ENCODE measurements at places on chromosomes 5 and 9.
A peak's percentile ranks its signal among the peaks of the same experiment; 100 is the strongest.

DNA sequence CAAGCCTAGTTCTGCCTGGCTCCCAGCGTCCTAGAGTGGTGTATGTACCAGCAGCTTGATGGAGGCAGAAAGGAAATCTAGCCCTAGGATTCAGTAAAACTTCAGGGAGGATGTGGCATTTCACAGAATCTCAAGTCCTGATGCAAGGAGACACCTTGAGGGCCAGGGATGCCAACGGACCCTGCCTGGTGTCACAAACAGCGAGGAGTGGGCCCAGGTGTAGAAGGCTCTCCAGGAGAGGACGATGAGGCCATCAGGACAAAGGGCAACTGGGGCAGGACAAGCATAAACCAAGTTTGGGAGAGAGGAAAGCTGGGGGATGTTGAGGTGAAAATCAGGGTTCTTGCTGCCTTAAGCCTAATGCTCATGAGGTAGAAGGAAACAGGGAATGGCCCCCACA is 82.1 kb upstream of the SLC25A51 start:
- no peak for DNase-seq

DNA sequence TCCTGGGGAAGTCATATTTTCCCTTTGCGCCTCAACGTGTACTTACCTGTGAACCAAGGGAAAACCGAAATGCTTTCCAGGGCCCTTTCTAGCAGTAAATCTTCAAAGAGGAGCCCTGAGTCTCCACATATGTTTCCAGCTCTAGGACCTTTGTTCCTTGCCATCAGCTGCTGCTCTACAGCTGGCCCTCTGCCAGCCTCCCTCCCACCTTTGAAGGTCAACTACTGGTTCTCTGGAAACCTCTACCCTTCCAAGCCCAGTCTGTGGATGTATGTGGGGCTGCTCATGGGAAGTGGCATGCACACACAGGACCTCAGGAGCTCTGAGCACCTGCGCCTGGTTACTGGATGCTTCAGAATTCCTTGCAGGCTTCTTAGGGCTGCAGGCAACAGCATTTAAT is 117.2 kb downstream of the PSD2 start:
- DNase-seq, result no peak

DNA sequence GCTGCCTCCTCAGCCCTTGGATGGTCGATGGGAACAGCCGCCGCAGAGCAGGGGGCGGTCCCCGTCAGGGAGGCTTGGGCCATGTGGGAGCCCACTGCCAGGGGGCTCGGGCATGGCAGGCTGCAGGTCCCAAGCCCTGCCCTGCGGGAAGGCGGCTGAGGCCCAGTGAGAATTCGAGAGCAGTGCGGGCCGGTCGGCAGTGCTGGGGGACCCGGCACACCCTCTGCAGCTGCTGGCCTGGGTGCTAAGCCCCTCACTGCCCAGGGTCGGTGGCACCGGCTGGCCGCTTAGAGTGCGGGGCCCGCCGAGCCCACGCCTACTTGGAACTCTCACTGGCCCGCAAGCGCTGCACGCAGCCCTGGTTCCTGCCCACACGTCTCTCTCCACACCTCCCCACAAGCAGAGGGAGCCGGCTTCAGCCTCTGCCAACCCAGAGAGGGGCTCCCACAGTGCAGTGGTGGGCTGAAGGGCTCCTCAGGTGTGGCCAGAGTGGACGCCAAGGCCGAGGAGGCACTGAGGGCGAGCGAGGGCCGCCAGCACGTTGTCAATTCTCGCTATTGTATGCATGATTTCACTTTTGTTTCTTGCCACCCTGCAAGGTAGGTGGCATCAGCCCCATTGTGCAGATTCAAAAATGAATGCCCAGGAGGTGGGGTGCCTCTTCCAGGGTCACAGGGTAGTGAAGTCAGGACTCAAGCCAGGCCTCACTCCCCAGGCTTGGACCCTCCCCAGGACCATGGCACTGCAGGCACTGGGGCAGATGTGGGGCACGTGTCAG is 48.6 kb downstream of the COL15A1 start:
- DNase-seq, result no peak

DNA sequence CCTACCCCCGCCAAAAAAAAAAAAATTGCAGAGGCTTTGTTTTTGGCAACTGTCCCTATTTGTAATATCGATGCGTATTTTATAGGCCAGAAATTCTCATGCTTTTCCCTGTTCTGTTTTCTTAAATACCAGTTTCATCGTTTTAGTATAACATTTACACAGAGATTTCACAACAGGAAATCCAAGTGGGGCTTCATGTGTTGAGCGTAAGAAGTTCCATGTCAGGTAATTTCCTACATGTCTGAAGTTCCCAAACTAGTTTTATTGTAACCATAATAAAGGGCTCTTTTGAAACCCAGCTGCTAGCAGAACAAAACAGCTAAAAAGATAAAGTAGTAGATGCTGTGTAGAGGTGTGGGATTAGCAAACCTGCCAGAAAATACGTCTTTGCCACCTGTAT is 4.2 kb downstream of the SMC5 start:
- no peak for DNase-seq

- no peak for DNase-seq
Observed at GRCh38 chr9:126150411-126151030, 176.1 kb upstream of the MVB12B start.

- DNase-seq, result no peak
Observed at GRCh38 chr5:34740389-34740806, 84.3 kb downstream of the RAI14 start.

- no peak for DNase-seq
Observed at GRCh38 chr5:43627028-43627427, 24.0 kb downstream of the NNT start.

- no peak for DNase-seq
Observed at GRCh38 chr5:96530901-96531300, 97.9 kb upstream of the PCSK1 start.

- no peak for DNase-seq
Observed at GRCh38 chr5:139226131-139226530, 28.0 kb upstream of the SIL1 start.

GRCh38 chr5:1801967-1802295 is 724 bp downstream of the NDUFS6 start:
- DNase-seq, result no peak

DNA sequence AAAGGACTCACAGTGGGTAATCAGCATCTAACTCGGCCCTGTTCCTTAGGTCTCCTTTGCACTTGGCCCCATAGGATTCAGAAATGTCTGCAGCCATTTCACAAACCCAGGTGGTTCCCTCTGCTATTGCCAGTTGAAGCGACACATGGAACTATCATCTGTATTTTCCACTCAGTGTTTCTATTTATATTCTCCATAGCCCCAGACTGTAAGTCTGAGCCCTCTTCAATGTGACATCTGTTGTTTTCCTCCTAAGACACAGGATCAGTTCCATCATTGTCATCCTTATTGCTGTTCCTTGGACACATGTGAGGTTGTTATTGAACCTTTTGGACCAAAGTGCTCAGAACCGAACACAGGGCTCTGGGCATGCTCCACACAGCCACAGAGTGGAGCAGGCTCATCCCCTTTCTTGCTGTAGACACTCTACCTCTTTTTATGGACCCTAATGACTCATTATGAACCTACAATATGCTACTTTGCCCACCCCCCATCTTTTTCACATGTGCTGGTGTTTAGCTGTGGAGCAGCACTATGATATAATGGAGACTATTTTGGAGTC is 36.4 kb downstream of the GARNL3 start:
- DNase-seq, result no peak

DNA sequence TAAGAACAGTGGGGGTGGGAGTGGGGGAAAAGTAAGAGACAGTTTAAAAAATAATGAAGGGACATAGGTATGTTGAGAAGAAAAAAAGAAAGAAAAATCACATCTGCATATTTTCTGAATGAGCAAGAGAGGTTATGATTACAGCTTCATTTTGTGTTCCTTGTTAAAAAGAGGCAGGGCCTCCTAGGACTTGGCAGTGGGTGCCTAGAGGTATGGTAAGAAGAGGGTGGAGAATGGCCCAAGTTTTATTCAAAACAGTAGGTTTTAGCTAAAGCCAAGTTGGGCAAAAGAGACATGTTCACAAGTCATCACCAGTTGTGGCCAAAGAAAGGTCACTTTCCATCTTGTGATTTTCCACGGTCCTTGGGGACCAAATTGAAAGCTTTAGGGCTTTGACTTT is 643.4 kb downstream of the CCDC171 start:
- DNase-seq, result no peak

GRCh38 chr9:129374651-129375050 is 196.6 kb upstream of the IER5L start:
- no peak for DNase-seq

DNA sequence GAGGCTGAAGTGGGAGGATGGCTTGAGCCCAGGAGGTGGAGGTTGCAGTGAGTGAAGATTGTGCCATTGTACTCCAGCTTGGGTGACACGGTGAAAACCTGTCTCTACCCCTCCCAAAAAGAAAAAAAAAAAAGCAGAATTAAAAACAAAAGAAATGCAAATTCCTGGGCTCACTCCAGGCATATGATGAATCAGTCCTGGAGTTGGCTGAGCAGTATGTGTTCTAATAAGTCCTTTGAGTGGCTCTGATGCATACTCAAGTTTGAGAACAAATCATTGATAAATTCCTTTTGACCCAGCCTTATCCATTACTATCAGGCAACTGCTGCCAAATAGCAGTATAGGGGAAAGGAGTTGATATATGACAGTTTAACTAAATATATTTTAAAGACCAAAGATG is 28.3 kb downstream of the UHRF2 start:
- no peak for DNase-seq

DNA sequence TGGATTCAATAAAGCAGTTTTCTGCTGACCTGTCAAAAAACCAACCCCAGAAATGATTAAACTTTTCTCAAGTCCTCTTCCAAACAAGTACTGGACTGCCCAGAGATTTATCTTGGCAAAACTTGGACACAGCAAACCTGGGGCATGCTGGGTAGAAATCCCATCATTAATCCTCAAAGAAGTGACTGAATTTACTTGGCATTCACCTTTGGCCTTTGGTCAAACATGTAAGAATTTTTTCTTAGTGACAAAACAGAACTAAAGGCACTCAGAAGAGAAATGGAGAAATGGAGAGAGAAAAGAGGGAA is 248.6 kb upstream of the NREP start:
- peak; percentile 44 for DNase-seq

- no peak for DNase-seq
Observed at GRCh38 chr9:126377536-126377935, 50.9 kb downstream of the MVB12B start.

GRCh38 chr5:179786861-179787260 is 6.9 kb upstream of the LTC4S start:
- DNase-seq, result no peak

- no peak for DNase-seq
Observed at GRCh38 chr5:146744068-146744745, 134.3 kb downstream of the PPP2R2B start.

- DNase-seq, result peak; percentile 94
Observed at GRCh38 chr5:174045470-174046025, at the start of gene NSG2. NSG2 (plus strand) TSS chr5:174045706; CDS start chr5:174046756, 1,050 bp downstream.

- DNase-seq, result no peak
Observed at GRCh38 chr5:1517838-1518237, 5.9 kb downstream of the LPCAT1 start.

DNA sequence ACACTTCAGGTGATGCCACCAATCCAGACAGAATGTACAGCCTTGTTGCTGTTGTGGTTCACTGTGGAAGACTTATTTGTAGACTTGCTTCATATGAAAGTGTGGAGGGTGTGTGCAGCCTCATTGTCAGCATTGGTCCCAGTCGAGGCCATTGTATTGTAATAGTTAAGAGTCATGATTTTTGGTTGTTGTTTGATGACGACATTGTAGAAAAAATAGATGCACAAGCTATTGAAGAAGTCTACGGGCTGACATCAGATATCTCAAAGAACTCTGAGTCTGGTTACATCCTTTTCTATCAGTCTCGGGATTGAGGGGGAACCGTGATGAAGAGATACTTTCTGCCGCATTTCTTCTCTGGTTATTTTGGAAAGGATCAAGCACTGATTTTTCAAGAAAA is 56.4 kb upstream of the TLX3 start:
- no peak for DNase-seq

GRCh38 chr9:124654431-124654830 is 116.7 kb downstream of the NR6A1 start:
- no peak for DNase-seq
